H54 (cell line): ENCODE measurements at places on chromosomes 11 and 22.

DNA sequence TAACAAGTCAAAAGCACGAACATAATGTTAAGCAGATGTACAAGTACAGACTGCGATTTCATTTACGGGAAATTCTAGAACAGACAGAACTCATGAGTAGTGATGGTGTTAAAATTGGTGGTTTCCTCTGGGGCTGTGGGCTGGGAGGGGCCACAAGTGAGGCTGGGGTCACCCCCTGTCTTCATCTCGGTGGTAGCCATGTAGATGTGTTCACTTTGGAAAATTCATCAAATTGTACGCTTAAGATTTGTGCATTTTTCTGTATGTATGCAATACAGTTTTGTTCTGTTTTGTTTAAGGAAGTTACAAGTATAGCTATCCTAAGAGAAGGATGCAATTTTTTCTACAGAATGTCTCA, 504 bp upstream of the ASCC2 start:
- DNase-seq: no peak

GRCh38 chr11:17098038-17098437, 20.6 kb upstream of the RPS13 start:
- no peak for DNase-seq

- no peak for DNase-seq
Observed at GRCh38 chr22:37301144-37301830, 19.0 kb downstream of the CYTH4 start.

DNA sequence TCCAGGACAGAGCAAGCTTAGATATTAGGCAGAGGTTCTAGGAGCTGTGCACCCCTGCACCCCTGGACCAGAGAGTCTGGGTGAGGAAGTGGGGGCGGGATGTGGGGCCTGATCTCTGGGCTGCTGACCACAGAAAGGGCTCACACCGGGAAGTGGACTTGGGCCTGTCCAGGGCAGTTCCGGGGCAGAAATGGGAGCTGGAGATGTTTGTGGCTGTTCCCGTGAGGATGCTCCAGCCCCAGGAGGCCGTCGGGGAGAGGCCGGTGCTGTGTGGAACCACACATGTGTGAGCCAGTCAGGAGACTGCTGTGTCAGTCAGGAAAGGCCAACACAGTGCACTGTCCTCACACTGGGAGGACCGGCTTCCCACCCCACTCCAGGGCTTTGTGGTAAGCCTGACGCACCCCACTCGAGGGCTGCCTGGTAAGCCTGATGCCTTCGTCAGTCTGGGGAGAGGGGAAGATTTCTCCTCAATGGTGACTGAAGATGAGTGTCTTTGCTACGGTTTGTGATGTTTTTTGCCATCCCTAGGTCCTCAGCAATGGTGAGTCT, 741.0 kb downstream of the BRD1 start:
- no peak for DNase-seq

- no peak for DNase-seq
Observed at GRCh38 chr11:37988031-37988430, 1390.0 kb upstream of the RAG2 start.

- DNase-seq: no peak
Observed at GRCh38 chr11:94880216-94880615, 93.1 kb downstream of the CWC15 start.

DNA sequence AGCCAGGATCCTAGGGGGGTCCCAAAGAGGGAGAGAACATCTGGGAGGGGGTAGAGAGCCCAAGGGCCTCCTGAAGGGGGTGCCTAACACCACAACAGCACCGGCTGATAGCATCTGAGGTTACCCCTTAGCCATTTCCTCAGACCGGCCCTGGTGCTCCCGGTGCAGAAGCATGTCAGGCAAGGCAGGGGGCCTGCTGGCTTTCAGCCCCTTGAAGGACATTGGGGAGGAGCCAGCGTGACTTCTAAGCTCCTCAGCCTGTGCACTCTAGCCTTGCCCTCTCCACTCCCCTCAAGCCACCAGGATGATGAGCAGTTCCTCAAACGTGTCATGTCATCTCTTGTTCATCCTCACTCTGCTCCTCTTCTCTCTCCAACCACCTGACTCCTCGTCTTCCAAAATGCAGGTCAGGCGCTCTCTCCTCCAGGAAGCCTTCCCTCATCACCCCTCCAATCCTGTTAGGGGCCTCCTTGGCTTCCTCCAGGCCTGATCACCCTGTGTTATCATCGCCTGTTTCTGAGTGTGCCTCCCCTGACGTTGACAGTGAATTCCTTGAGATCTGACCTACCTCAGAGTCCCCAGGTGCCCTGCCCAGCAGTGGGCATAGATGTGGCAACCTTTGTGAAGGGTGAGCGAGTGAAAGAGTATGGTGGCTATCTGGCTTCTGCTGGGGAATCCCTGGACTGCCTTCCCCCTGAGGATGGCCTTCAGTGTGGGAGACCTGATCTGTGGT, 6.1 kb downstream of the P2RY2 start:
- no peak for DNase-seq

DNA sequence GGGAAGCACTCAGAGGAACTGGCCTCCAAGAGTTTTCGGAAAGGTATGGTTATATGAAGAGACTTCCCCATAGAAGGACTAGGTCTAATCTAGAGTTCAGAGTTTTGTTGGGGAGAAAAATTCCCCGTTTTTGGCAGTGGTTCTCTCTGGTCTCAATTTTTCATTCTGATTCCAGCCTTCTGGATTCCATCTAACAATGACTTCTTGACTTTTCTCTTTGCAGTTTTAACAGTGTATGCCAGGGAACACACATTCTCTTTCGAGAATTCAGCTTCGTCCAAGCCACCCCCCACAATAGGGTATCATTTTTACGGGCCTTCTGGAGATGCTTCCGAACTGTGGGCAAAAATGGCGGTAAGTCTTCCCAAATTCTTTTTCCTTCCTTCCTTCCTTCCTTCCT, 115.6 kb downstream of the CSTPP1 start:
- DNase-seq: no peak

GRCh38 chr11:72721276-72721675, 30.9 kb downstream of the ARAP1 start:
- no peak for DNase-seq

DNA sequence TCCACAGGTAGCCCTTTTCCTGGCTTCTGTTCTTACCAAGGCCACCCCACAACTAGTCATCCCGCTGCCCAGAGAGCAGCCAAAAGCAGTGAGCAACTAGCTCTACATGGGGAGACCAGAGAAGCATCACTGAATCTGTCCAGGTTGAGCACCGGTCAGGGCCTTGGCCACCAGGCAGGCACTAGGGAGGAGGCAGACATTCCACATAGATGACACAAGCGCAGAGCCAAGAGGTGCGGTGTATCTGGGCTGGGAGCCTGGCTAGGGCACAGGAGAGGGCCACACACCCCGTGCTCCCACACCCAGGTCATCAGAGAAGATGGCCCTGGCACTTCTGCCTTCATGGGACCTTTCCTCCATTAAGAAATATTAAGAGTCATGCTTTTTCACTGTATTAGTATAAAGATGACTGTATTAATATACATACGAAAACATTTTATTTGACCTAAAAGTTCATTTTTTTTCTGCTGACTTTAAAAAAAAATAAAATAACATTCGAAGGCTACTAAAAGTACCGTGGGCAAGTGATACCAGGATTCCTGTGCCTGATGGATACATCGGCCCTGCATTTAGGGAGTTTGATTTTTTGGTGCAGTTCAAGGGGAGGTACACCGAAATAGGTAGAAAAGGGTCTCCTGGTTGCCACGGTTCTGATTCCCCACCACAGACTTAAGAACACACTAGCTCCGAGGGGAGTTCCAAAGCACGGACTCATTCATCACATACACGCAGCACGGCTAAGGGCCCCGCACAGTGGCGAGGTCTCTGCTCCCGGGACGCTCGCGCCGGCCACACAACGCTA, 1.2 kb downstream of the DGCR2 start:
- peak; percentile 82 for DNase-seq

- DNase-seq: no peak
Observed at GRCh38 chr22:49765951-49766350, 61.7 kb downstream of the BRD1 start.

DNA sequence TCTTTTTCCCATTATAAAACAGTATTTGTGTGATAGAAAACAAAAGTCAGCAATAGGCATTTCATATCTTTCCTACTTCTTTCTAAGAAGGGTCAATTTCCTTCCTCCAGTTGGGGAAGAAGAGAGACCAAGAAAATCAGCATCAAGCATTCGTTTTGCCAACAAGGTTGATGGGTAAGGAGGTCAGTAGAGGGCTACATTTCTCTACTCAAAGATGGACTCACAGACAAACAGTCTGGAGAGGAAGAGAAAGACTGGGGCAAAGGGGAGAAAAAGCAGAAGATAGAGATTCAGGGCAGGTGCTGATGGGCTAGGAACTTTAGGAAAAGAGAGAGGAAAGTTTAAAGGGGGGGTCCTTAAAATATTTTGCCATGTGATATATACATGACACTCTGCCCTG, 8.6 kb upstream of the MTNR1B start:
- DNase-seq: no peak

- no peak for DNase-seq
Observed at GRCh38 chr11:130386056-130386455, 42.4 kb downstream of the ADAMTS8 start.

- DNase-seq: no peak
Observed at GRCh38 chr22:42642806-42643633, 2.6 kb upstream of the ATP5MGL start.

DNA sequence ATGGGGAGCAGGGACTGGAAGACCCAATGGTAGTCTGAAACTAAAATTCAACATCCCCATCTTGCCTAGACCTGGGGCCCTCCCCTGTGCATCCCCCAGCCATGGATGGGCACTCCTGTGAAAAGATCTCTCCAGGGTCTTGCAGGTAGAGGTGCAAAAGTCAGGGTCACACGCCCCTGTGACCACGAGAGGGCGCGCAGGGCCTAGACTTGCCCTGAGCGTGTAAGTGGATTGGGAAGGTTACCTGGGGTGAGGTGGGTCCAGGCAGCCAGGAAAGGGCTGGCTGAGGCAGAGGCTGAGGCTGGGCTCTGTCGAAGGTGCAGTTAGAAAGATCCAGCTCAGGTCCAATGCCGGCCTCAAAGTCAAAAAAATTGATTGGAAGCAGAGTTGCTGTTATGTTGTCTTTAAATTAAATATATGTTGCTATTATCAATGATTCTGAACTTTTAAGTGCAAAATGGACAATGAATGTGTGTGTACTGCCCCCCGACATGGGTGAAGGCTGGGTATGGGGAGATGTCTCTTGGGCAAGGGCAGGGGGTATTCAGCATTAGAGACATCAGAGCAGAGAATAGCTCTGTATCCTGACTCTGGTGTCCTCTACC, 4.8 kb upstream of the POU2F3 start:
- DNase-seq: no peak

DNA sequence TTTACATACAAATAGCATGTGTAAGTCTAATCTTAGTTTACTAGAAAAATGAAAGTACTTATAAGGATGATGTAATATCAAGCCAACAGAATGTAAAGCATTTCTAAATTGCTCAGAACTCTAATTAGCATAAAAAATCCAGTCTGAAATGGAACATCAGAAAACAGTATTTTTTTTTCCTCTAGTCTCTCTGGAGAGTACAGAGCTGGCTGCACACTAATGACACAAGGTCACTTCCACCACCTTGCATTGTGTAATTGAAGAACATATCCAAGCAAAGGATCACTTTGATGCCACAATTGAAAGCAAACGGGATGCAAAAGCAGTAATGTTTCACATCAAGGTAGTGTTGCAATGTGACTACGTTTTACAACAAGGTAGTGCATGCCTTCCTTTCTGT, 548.0 kb upstream of the LUZP2 start:
- DNase-seq: no peak

- no peak for DNase-seq
Observed at GRCh38 chr22:17331690-17332089, 37.6 kb upstream of the CECR2 start.

- DNase-seq: no peak
Observed at GRCh38 chr11:65298131-65298535, 16.5 kb upstream of the CDC42EP2 start.

- DNase-seq: no peak
Observed at GRCh38 chr11:9066433-9066925, 24.9 kb downstream of the SCUBE2 start.

- DNase-seq: no peak
Observed at GRCh38 chr11:85806876-85807275, 4.1 kb downstream of the SYTL2 start.

- no peak for DNase-seq
Observed at GRCh38 chr11:17294033-17294432, 17.5 kb downstream of the NUCB2 start.

- no peak for DNase-seq
Observed at GRCh38 chr22:46147471-46148267, 2.7 kb upstream of the PPARA start.

DNA sequence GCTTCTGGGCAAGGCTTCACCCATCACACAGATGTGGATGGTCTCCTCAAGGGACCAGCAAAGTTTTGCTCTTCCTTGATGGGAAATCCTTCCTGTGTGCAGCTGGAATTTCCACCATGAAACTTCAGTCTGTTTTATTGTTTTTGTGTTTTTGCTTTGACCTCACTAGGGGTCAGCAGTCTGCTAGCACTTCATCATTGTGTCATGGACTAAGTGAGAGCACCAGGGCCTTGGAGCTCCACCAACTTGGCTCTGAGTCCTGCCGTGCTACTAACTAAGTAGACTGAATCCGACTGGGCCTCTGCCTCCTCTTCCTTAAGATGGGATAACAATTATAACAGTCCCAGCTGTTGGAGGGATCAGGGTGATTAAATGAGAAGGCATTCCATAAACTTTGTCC, 305.8 kb upstream of the NCAM1 start:
- no peak for DNase-seq

DNA sequence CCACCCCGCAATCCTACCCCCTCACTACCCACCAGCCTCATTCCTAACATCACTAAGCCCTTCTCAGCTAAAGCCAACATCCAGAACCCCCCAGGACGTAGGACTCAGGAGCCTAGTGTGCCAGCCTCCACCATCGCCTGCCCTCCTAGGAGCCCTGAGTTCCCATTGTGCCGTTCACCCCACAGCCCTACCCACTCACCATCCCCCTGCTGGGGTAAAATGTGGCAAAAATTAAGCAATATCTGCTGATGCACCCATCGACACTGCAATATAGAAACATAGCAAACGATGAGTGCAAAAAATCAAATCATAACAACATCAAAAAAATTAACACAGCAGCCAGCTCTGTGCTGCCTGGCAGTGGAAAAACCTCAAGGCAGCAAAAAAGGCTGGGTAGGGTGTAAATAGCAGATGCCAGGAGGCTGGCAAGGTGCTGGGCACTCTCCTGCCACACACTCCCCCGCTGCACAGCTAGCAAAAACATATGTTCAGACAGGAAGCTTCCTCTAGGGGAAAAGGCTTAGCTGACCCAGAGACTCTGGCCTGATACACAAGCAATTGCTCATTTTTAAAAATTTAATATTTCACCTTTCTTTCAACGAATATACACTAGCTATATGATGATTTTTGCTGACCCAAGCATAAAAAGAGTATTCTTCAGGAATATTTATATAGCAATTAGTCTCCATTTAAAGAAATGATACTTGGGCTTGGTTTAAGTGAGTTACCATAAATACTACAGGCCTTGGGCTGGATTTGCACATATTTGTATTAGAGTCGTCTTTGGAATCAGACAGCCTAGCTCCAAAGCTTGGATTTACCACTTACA, 33.8 kb downstream of the PRDM10 start:
- DNase-seq: no peak

GRCh38 chr22:49066619-49067018, 761.1 kb downstream of the BRD1 start:
- DNase-seq: no peak
